GM03348 (cell line): ENCODE measurements at places on chromosomes 1 and 21.

- DNase-seq, result no peak
Measured at GRCh38 chr1:91806181-91806768, 79.7 kb downstream of the TGFBR3 start.

DNA sequence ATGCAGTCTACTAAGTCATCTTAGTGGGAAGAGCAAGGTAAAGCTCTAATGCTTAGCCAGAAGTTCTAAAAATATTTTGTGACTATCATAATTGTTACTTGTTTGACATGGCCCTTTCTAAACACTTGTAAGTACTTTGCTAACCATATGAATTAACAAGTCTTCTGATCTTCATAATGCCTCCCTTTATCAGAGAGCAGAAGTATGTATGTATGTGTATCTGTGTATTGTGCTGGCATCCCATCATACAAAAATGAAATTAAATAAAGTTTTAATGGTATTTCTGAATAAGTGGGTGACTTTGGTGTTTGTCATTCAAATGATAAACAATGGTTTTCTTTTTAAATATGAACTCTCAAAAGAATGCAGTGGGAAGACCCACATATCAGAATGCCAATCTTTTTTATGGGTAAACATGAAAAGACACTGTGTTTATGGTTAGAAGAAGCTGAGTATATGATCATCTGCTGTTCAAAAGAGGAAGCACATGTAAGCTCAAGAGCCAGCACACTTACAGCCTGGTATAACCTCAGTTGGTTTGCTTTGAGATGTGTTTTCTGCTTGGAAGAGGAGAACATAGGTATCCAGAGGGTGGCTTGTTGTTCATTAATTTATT is 159.6 kb downstream of the CLEC20A start:
- DNase-seq, result no peak

DNA sequence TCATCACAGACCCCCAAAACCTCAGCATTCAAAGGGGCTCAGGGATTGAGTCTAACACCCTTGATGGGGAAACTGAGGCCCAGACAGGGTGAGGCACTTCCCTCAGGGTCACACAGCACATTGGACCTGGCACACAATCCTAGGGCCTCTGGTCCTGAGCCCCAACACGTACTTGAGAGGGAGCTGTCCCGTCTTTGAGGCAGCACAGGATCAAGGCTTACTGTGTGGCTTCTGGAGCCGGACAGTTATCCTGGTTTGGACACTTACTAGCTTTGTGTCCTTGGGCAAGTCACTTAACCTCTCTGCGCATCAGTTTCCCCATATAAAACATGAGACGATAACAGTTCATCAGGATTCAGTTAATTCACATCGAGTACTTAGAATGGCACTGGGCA is 26.5 kb downstream of the RUNX3 start:
- no peak for DNase-seq

- DNase-seq, result no peak
Measured at GRCh38 chr1:29284961-29285560, 48.7 kb downstream of the PTPRU start.

DNA sequence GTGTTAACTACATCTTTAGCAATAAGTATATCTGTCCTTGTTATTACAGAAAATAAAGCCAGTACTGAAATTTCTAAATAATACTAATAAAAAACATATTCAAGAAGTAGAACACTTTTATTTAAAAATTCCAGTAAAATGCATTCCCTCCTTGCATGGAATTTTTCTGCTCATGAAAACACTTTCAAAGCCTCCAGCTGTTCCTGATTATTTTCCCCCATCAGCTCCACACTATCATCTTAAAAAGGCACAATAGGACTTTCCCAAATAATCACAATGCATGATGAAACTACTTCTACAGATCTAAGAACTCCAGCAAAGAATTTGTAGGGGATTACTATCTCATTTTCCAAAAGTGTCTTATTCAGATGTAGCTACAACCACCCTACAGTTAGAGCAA is 162.6 kb upstream of the USP25 start:
- DNase-seq, result no peak

- DNase-seq, result no peak
Measured at GRCh38 chr1:169340882-169341281, 26.7 kb downstream of the NME7 start.

- no peak for DNase-seq
Measured at GRCh38 chr1:85316321-85316720, 39.9 kb upstream of the BCL10 start.

DNA sequence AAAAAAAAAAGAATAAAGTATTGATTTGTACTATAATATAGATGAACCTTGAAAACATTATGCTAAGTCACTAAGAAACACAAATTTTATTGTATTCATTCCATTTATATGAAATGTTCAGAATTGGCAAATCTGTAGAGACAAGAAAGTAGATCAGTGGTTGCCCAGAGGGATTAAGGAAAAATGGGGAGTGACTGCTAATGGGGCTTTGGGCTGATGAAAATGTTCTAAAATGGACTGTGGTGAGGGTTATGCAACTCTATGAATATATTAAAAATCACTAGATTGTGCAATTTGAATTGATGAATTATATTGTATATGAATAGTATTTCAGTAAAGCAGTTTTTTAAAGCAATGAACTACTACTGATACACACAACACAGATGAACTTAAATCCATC is 10.0 kb downstream of the GDAP2 start:
- DNase-seq, result no peak

- no peak for DNase-seq
Measured at GRCh38 chr21:37513383-37513782, 146.8 kb downstream of the DYRK1A start.

GRCh38 chr1:98184856-98185255 is 264.0 kb upstream of the DPYD start:
- no peak for DNase-seq

GRCh38 chr1:179709841-179710329 is 33.2 kb upstream of the FAM163A start:
- DNase-seq, result no peak
